Stimulated activated CD8-positive, alpha-beta memory T cell treated with anti-CD3 and anti-CD28 coated beads, Interleukin-2, amount 100 ng/mL, for 1 hour (primary cell): ENCODE measurements at places on chromosomes 13 and 19.

GRCh38 chr13:58238972-58239773, 607.6 kb downstream of the PCDH17 start:
- DNase-seq: no peak

DNA sequence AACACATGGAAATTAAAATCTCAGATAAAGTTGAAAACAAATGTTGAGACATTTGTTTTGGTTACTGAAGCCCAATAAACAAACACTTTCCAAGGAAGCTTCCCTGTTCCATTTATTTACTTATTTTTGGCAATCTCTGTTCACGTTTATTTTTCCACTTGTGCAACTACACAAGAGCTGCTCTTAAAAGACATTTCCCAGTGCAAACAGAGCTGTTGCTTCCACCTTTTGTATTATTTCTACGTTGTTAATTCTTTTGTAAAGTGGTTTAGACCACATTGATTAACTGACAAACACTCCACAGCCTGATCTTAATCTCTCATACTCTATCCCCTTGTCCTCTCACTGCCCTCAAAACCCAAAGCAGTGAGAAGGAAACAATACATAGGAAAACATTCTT, 757.6 kb downstream of the LIG4 start:
- no peak for DNase-seq

DNA sequence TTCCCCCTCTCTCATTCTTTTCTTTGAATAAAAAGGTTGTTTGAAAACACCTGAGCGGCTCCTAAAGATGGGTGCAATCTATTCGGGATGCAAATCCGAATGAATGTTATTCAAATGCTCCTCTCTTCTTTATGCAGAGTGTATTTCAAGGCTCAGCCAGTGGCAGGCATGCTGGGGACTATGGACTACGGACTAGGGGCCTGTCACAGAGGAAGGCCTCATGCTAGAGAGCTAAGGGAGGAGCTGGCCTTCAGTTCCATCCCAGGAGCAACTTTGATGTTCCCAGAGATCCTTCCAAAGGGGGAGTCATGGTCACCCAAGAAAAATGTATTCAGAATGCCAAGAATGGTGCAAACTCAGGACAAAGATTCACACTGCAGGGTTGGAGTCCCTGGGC, 9.3 kb downstream of the ALOX5AP start:
- DNase-seq: no peak

DNA sequence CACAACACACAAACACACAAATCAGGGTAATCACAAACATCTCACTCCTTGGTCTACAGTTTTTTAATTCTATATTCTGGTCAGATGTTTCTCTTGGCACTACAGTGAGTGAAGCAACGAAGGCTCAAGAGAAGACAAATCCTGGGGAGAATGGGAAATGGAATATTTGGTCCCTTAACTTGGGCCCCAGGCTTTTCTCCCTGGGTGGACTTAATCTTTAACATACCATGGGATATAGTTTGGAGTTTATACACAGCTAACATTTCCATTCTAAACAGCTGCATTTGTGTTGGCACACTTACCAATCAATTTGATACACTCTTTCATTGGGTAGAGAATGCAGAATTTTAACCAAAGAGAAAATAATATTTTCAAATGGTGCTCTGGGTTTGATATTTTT, 1132.6 kb upstream of the SLC10A2 start:
- DNase-seq: no peak

DNA sequence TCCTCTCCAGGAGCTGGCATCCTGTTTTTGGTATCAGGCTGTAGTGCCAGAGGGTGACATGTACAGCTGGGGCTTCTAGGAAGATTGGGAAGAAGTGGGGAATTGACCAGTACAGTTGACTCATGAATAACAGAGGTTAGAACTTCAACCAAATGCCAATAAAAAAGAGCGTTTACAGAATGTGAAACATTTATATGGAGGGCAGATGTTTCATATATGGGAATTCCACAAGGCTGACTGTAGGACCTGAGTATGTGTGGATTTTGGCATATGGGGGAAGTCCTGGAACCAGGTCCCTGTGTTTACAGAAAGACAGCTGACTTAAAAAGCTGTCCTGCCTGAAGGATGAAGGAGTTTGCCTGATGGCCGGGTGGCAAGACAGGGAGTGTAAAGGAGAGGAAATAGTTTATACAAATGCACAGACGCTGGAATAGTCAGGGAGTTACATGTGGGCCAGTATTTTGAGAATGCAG, 5.2 kb downstream of the CHAMP1 start:
- DNase-seq: no peak

- DNase-seq: no peak
Observed at GRCh38 chr19:55667958-55668357, 7.1 kb upstream of the EPN1 start.

DNA sequence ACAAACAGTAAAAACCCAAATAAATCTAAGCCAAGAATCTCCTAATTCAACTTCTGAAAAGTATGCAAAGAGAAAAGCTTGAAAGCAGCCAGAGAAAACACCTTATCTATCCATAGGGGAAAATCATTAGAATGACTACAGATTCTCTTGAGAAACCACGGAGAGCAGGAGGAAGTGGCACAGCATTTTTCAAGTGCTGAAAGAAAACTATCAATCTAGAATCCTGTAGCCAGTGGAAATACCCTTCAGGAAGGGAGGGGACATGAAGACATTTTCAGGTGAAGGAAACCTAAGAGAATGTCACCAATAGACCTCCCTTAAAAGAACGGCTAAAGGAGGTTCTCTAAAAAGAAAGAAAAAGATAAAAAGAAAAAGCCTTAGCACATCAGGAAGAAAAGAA, 66.2 kb upstream of the XPO4 start:
- DNase-seq: no peak

DNA sequence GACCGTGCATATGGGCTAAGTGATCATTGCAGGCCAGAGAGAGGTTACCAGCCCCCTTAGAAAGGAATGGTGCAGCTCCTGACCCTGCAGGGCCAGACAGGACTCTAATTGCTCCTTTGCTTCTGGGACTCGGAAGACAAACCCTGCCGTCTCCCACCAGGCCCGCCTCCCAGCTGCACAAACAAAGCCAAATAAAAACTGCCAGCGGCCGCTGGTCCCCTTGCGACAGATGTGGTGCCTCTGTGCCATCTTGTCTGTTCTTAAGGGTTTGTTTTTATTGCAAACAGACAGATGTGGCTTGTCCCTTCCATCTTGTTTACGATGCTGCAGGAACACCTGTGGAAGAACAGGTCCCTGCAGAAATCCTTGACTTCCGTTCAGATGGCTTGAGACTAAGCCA, 434.4 kb upstream of the TSHZ3 start:
- DNase-seq: no peak

- DNase-seq: no peak
Observed at GRCh38 chr19:51772977-51773376, 12.0 kb downstream of the FPR2 start.
